ENCODE measurements at places on chromosomes 3 and 15.

GRCh38 chr3:114336122-114336697, 42.4 kb downstream of the TIGIT start:
- DNase-seq: peak; percentile 30

- DNase-seq: peak; percentile 12
These were observed 237.6 kb upstream of the MME start for GRCh38 chr3:154842536-154842935.

GRCh38 chr15:88470625-88471372, 3.3 kb downstream of the MRPS11 start:
- DNase-seq: no peak

GRCh38 chr3:62178739-62179600, 194.4 kb downstream of the FEZF2 start:
- DNase-seq: no peak

GRCh38 chr15:52780172-52780980, 9.8 kb downstream of the ONECUT1 start:
- peak; percentile 60 for DNase-seq

GRCh38 chr3:52428151-52429005, 16.5 kb downstream of the SEMA3G start:
- DNase-seq: peak; percentile 91

- DNase-seq: no peak
These were observed 19.1 kb downstream of the GPR160 start for GRCh38 chr3:170056710-170057454.

- no peak for DNase-seq
These were observed 89.5 kb upstream of the IL12A start for GRCh38 chr3:159899166-159899565.

- peak; percentile 42 for DNase-seq
These were observed 1.2 kb downstream of the UBP1 start for GRCh38 chr3:33438881-33439545.

GRCh38 chr15:69909719-69910444, 187.8 kb downstream of the TLE3 start:
- no peak for DNase-seq

Data from fibroblast of the aortic adventitia (primary cell).